ENCODE measurements at places on chromosomes 2 and 18. TPM values are rescaled to one million over a fixed set of nuclear protein-coding genes. Genes with fewer than 3 reads are reported as not detected.

The RIOK3 gene
- total RNA-seq, result 73.4 TPM

DNA sequence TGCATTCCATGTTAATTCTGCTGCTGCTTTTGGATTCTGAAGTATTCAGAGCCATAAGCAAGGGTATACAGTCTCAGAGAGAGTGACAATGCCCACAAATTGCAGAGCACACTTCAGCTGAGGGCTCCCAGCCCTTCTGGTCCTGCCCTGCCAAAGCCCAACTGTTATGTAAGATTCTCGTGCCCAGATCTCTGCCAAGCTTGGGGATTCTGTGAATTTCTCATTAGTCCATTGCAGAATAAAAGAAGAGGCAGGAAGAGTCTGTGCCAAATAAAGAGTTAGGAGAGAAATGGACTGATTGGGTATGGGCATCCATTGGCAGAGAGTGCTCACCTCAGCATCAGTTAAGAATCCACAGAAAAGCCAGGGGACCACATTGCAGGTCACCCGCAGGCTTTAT lies 112.0 kb upstream of the PNPT1 start:
- DNase-seq, result no peak

GRCh38 chr18:9017167-9017904 lies 85.2 kb upstream of the NDUFV2 start:
- DNase-seq, result peak; percentile 68

DNA sequence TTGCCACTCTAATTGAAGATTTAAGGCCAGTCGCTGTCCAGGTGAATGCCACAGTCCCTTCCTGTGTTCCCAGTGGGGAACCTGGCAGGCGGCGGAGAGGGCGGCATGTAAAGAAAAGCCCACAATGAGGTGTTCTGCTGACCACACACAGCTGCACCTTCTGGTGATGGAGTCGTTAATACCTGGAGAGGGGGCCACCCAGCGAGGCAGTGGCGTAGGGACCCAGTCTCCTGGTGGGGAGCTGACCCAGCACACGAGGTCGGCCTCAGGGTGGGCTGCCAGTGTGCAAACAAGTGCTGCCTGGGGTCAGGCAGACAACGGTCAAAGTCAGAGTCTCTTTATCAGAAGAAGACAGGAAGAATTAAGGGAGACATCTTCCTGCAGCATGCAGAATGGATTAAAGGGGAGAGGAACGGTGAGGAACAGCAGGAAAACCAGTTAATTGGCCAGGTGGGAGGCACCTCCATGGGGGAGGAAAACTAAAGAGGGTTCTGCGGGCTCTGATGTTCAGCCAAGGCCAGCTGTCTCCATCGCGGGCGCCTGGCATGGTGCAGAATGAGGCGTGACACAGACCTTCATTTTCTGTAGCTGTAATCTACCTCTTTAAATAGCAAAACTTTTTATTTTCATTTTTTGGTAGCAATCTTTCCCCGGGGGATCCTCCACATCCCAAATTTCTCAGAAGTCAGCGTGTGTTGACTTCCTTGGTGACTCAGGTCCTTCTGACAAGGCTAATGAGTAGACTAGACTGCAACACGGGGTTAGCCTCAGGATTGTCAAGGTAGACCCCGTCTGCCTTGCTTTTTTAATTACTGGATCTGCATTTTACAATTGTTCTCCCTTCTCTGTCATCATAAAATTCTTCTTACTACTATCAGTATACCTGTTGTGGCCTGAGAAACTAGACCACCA lies 78.3 kb downstream of the SMAD7 start:
- no peak for DNase-seq

The CCDC141 gene
- total RNA-seq, result 2.8 TPM

DNA sequence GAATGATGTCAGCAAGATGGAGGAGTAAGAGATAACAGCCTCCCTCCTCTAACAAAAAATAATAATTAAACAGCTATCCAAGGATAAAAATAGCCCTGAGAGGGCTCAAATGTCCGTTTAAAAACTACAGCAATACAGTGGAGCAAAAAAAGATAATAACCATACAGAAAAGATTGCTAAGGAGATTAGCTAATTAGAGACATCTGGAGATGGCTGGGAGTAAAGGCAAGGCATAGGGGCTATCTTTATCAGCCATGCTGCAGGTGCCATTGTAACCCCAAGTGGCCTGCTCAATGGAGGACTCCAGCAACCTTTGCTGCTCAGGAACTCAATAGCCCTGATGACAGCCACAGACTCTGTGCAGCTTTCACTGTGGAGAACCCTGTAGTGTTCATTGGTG lies 42.7 kb downstream of the MDH1 start:
- no peak for DNase-seq

The LYG1 gene
- 0.39 TPM for total RNA-seq

The KLHL14 gene
- total RNA-seq, result 0.29 TPM

DNA sequence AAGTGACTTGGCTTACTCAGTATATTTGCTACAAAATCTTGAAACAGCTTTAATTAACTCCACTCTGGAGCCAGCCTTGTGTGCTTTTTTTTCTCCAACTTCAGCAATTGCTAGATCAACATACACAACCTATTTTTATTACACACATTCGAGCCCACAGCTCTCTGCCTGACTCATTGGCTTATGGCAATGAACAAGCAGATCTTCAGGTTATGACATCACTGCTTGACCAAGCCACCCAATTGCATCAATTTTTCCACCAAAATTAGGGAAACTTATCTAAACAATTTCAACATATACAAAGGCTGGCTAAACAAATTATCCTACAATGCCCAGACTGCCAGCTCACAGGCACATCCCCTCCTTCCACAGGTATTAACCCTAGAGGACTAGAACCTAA lies 39.6 kb upstream of the PDK1 start:
- DNase-seq, result no peak

The ITM2C gene
- total RNA-seq, result 227 TPM

DNA sequence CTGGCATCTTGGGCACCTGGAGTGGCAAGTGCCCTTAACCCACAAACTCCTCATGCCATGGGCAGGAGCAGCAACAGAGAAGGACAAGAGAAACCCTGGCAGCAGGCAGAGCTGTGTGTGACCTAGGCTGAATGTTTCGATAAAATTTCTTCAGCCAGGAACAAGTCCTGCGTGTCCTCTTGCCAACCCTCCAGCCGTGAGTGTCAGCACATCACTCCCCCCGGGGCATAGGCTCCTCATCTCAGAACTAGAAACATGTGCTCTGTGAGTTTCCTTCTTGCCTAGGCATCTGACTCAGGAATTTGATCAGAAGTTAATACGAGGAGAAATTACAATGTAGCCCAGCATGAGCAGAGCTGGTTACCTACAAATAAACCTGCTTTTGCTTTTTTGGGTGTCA lies 2.2 kb downstream of the ABCG8 start:
- DNase-seq, result no peak

All from ureter (tissue), 1 donor.